ENCODE measurements at places on chromosomes 5 and 9.

GRCh38 chr5:138336952-138337684 lies 948 bp upstream of the FAM53C start:
- peak overlapping the region; percentile 90 for H3K4me3 ChIP-seq
- no peaks in the 10 kb centered on the region for H3K27me3 ChIP-seq
- peak overlapping the region; percentile 99 for H3K27ac ChIP-seq
- H3K4me1 ChIP-seq = peaks cover 44% of the 10 kb centered on the region

DNA sequence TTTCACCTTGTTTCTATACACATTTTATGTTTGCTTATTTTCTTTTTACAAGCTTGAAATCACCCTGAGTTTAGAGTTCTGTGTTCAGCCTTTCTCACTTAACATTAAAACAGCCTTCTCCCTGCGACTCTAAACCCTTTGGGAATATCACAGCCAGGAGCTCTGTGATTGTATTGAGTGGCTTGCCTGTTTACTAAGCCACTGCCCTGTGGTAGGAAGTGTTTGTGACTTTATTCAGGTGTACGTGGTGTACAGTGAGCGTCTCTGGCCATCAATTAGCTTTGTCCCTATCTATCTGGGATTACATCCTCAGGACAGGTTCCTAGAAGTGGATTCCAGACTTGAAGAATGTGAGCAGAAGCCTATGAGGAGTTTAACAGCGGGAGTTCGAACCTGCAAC lies 11.0 kb upstream of the NEURL1B start:
- H3K27me3 ChIP-seq = no peaks in the 10 kb centered on the region
- H3K4me3 ChIP-seq = no peak overlapping the region
- H3K4me1 ChIP-seq = no peaks in the 10 kb centered on the region
- no peak for DNase-seq

DNA sequence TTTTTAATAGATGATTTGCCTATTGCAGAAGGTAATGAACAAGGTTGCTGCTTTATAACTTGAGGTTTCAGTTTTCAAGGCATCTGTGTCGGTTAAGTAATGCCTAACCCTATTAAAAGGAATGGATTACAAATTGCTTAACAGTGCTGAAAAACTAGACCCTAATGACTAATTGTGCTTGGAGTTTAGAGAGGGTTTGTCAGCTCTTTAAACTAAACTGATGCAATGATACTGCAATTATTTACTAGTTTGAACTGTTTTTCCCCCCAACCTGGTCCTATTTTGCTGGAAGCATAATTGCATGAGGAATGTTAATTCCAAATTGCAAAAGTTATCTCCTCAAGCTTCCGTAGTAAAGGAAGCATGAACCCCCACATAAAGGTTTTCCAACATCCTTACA lies 39.3 kb upstream of the TLX3 start:
- peaks cover 7% of the 10 kb centered on the region for H3K4me1 ChIP-seq
- no peaks in the 10 kb centered on the region for H3K27me3 ChIP-seq
- no peaks in the 10 kb centered on the region for H3K36me3 ChIP-seq

GRCh38 chr5:179607160-179607931 lies 16.1 kb downstream of the HNRNPH1 start:
- DNase-seq = no peak
- no peaks in the 10 kb centered on the region for H3K27me3 ChIP-seq
- H3K36me3 ChIP-seq = peaks cover 74% of the 10 kb centered on the region
- peaks cover 46% of the 10 kb centered on the region for H3K4me1 ChIP-seq

GRCh38 chr5:119468286-119468685 lies 16.0 kb downstream of the HSD17B4 start:
- no peaks in the 10 kb centered on the region for H3K27me3 ChIP-seq
- no peak for DNase-seq
- H3K27ac ChIP-seq = no peak overlapping the region
- no peak overlapping the region for H3K4me3 ChIP-seq
- peaks cover 34% of the 10 kb centered on the region for H3K4me1 ChIP-seq

GRCh38 chr5:179805070-179805528 lies 1.6 kb downstream of the MGAT4B start:
- H3K4me1 ChIP-seq = peaks cover 36% of the 10 kb centered on the region
- H3K27me3 ChIP-seq = no peaks in the 10 kb centered on the region
- H3K27ac ChIP-seq = peak overlapping the region; percentile 93
- H3K4me3 ChIP-seq = peak overlapping the region; percentile 86
- peaks cover 2% of the 10 kb centered on the region for H3K36me3 ChIP-seq

GRCh38 chr5:140042643-140043507 lies at the start of gene NRG2:
NRG2 (minus strand) TSS chr5:140043299.
- DNase-seq = peak; percentile 49
- H3K4me3 ChIP-seq = peak within 1 kb of the TSS; percentile 75
- no peaks in the 10 kb centered on the region for H3K36me3 ChIP-seq
- H3K27ac ChIP-seq = no peak within 1 kb of the TSS
- peaks cover 28% of the 10 kb centered on the region for H3K4me1 ChIP-seq

GRCh38 chr9:117253261-117253660 lies 161.6 kb downstream of the ASTN2 start:
- no peak overlapping the region for H3K4me3 ChIP-seq
- H3K27ac ChIP-seq = no peak overlapping the region
- DNase-seq = no peak
- H3K36me3 ChIP-seq = no peaks in the 10 kb centered on the region
- no peaks in the 10 kb centered on the region for H3K4me1 ChIP-seq

GRCh38 chr5:83306572-83307241 lies 164.8 kb upstream of the VCAN start:
- no peaks in the 10 kb centered on the region for H3K36me3 ChIP-seq
- H3K27ac ChIP-seq = no peak overlapping the region
- DNase-seq = no peak
- H3K4me3 ChIP-seq = no peak overlapping the region
- no peaks in the 10 kb centered on the region for H3K4me1 ChIP-seq
- no peaks in the 10 kb centered on the region for H3K27me3 ChIP-seq

DNA sequence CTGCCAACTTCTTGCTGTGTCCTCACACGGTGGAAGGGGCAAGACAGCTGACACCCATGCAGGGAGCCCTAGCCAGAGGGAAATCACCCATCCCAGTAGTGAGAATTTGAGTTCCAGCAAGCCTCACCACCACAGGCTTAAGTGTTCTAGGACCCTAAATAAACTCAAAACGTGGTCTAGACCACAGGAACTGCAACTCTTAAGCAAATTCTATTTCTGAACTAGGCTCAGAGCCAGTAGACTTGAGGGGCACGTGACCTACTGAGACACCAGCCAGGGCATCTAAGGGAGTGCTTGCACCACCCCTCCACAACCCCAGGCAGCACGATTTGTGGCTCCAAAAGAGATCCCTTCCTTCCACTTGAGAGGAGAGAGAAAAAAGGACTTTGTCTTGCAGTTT lies 96.0 kb upstream of the PHF24 start:
- no peak for DNase-seq
- H3K27me3 ChIP-seq = peaks cover 30% of the 10 kb centered on the region
- H3K4me3 ChIP-seq = no peak overlapping the region
- H3K27ac ChIP-seq = no peak overlapping the region

- no peaks in the 10 kb centered on the region for H3K4me1 ChIP-seq
- DNase-seq = no peak
- H3K4me3 ChIP-seq = no peak overlapping the region
- peaks cover 21% of the 10 kb centered on the region for H3K27me3 ChIP-seq
Measured at GRCh38 chr5:6576861-6577501, 55.9 kb downstream of the NSUN2 start.

- peaks cover 21% of the 10 kb centered on the region for H3K36me3 ChIP-seq
- DNase-seq = no peak
- no peak overlapping the region for H3K27ac ChIP-seq
- H3K4me3 ChIP-seq = no peak overlapping the region
- H3K27me3 ChIP-seq = no peaks in the 10 kb centered on the region
- H3K4me1 ChIP-seq = peaks cover 8% of the 10 kb centered on the region
Measured at GRCh38 chr9:71680189-71680980, 87.9 kb downstream of the CEMIP2 start.

DNA sequence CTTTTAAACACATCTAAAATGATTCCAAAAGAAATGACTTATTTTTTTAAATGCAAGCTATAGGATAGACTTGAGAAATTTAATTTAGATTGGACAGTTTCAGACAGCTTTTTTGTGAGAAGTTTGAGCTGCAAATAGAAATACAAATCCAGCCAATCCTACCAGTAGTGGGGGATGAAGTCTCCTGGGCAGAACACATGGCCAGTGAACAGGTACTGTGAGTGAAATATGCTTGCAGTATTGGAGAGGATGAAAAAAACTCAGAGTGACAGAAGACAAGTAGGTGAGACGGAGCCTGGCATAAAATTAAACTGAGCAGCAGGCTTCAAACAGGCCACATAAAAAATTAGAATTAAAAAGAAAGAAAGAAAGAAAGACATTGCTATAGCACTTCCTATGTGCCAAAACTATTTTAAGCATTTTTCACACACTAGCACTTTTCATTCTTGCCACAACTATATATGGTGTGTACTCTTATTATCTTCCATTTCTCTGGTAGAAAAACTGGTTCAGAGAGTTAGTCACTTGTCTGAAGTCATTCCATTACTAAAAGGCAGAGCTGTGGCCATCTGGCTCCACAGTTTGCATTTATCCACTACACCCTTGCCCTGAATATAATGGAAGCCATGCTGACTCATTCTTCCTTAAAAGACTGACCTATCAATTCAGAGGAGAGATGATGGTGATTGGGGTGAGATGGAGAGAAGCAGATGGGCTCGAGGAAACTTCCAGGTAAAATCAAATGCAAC lies 310.2 kb upstream of the CTNND2 start:
- no peak overlapping the region for H3K4me3 ChIP-seq
- no peak for DNase-seq
- H3K27ac ChIP-seq = no peak overlapping the region
- no peaks in the 10 kb centered on the region for H3K4me1 ChIP-seq
- no peaks in the 10 kb centered on the region for H3K27me3 ChIP-seq

- no peak overlapping the region for H3K4me3 ChIP-seq
- no peak for DNase-seq
- H3K36me3 ChIP-seq = peaks cover 29% of the 10 kb centered on the region
- H3K4me1 ChIP-seq = peaks cover 12% of the 10 kb centered on the region
- H3K27me3 ChIP-seq = no peaks in the 10 kb centered on the region
- H3K27ac ChIP-seq = no peak overlapping the region
Measured at GRCh38 chr5:81080809-81081460, 120.8 kb downstream of the RASGRF2 start.

- no peaks in the 10 kb centered on the region for H3K27me3 ChIP-seq
- peaks cover 13% of the 10 kb centered on the region for H3K36me3 ChIP-seq
- no peak overlapping the region for H3K4me3 ChIP-seq
- DNase-seq = no peak
Measured at GRCh38 chr5:64971513-64971912, 202.8 kb downstream of the CWC27 start.

GRCh38 chr9:125075997-125076396 lies 67.3 kb downstream of the SCAI start:
- DNase-seq = no peak
- H3K36me3 ChIP-seq = peaks cover 4% of the 10 kb centered on the region

- no peak overlapping the region for H3K27ac ChIP-seq
- H3K4me3 ChIP-seq = no peak overlapping the region
- no peaks in the 10 kb centered on the region for H3K36me3 ChIP-seq
- DNase-seq = no peak
- peaks cover 8% of the 10 kb centered on the region for H3K27me3 ChIP-seq
Measured at GRCh38 chr5:34736445-34737115, 80.5 kb downstream of the RAI14 start.

- H3K27me3 ChIP-seq = no peaks in the 10 kb centered on the region
- H3K27ac ChIP-seq = no peak overlapping the region
- no peaks in the 10 kb centered on the region for H3K4me1 ChIP-seq
- H3K36me3 ChIP-seq = no peaks in the 10 kb centered on the region
- no peak overlapping the region for H3K4me3 ChIP-seq
Measured at GRCh38 chr5:165728425-165728824, 2223.0 kb downstream of the MAT2B start.

DNA sequence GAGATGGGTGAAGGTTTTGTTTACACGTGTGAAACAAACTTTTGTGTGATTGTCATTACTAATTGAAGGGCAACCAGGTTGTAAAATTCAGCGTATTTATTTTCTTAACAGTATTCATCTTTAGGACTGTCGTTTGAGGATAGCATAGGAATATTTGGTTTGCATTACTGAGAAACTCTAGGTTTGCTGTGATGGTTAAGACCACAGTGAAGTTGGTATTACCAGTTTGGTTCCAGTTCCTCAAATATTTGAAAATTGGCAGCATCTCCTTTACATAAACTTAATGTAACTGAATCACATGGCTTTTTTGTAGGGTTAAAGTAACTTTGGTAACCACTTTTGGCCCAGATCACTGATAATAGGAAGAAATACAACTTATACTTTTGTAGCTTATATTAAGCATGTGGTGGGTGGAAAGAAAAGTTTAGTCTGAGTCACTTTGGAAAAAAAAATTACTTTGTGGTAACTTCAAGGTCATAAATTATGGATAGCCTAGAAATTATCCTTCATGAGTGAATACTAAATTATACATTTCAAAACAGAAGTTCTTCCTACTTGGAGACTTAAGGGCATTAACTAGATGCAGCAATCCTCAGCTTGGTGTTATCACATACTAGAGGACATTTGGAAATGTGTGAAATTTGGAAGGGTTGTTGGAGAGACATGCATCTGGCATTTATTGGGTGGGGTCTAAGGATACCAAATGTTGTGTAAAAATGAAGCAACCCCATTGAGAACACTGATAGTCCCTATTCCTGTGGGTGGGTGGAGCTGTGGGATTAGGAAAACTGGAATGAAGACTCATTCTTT lies 33.9 kb downstream of the G3BP1 start:
- peaks cover 6% of the 10 kb centered on the region for H3K4me1 ChIP-seq
- DNase-seq = no peak
- H3K27ac ChIP-seq = peak overlapping the region; percentile 28
- H3K36me3 ChIP-seq = peaks cover 36% of the 10 kb centered on the region

- no peak overlapping the region for H3K27ac ChIP-seq
- no peaks in the 10 kb centered on the region for H3K4me1 ChIP-seq
- H3K36me3 ChIP-seq = no peaks in the 10 kb centered on the region
- H3K27me3 ChIP-seq = no peaks in the 10 kb centered on the region
Measured at GRCh38 chr5:153168241-153168640, 322.2 kb upstream of the GRIA1 start.

DNA sequence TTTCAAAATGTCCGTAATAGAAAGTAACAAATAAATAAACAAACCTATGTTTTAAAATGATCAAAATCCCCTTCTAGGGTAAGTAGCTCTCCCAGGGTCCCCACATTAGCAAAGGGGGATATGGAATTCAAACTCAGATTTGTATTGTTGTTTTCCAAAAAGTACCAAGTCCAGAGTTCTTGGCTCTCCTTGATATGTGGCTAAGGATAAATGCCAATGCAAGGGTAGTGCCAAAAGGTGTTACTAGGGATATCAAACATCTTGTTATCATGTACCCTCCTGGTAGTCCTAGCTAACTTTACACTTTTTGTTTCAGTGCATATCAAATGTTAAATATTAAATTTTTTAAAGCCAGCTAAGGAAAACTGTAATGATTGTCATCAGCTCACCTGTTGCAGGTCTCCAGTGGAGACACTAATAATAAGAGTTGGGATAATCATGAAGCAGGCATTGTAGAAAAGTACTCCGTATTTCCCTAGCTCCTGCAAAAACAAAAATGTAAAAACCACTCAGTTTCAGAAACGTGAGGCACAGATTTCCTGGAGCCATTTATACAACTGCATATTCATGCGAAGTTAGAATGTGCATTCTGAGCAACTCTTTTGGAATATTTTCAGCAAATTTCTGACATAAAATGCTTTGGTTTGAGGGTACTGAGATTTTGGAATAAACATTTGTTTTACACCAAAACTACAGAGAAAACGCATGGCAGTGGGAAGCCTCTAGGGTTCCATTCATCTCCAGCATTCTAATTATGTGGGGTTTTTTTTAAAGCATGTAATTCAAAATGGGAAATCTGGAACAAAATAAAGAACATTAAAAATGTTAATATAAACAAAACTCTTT lies 39.8 kb downstream of the SLC35D2 start:
- no peaks in the 10 kb centered on the region for H3K36me3 ChIP-seq
- H3K4me3 ChIP-seq = no peak overlapping the region
- no peak overlapping the region for H3K27ac ChIP-seq
- no peaks in the 10 kb centered on the region for H3K27me3 ChIP-seq

Data from naive thymus-derived CD8-positive, alpha-beta T cell (primary cell).